ENCODE measurements at places on chromosomes 13 and 19.

DNA sequence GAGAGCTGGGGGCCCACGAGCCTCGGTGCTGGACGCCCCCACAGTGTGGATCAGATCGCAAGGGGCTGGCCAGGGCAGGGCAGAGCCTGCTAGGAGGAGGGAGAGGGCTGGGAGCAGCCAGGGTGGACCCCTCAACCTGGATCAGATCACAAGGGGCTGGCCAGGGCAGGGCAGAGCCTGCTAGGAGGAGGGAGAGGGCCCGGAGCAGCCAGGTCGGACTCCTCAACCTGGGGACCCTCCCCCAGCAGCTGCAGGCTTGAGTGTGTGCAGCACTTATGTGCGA lies 126.6 kb downstream of the KDM4B start:
- no peak for DNase-seq

DNA sequence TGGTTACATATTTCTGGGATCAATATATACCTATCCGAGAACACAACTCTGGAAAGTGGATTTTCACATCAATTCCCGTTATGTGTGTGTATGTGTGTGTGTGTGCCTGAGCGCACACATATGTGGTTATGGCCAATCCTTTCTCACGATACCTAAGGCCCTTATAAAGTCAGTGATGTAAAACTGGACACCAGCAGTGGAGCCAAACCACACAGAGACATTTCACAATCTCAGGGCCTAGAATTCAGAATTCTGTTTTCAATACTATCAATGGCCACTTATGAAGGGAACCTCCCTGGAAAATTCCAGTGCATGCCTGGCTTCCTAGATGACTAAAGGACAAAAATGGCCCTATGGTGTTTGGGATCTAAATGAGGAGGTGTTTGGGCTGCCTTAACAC lies 187.3 kb upstream of the UBL3 start:
- DNase-seq: no peak

DNA sequence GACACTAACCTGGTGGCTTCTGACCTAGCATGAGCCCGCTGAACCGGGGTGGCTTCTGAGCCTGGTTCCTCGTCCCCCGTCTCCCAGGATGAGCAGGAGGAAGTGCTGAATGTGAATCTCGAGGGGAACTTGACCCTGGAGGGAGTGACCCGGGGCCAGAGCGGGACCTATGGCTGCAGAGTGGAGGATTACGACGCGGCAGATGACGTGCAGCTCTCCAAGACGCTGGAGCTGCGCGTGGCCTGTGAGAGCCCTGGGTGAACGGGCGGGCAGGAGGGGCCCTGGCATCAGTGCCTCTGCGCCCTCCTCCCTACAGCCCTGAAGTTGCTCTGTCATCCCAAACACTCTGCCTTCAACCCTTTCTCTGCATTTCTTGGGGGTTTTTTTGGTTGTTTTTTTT lies 5.6 kb downstream of the BCAM start:
- DNase-seq: no peak

DNA sequence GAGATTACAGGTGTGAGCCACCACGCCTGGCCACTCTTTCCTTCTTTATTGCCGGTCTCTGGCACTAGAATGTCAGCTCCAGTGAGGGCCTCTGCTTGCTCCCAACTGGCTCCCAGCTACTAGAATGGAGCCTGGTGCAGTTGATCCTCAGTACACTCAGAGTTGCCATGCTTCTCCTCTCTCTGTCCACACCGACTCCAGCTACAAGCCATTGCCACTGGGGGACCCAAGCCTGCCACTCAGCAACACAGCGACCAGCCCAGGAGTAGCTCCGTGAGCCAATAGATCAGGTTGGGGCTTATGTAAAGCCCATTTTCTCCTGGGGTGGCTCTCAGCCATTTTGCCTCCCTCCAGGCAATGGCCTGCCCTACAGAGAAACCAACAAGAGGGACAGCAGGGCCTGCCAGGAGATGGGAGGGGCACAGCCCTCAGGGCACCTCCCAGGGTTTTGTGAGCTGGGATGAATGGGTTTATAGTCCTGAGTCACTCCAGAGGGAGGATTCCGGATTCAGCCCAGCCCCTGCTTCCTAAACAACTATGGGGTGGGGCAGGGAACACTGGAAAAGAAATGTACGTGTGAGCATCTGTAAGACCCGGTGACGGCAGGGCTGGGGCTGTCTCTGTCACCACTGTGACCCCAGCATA lies 36.5 kb downstream of the OPA3 start:
- DNase-seq: no peak

- DNase-seq: no peak
Observed at GRCh38 chr13:47798194-47798593, 202.9 kb downstream of the SUCLA2 start.

DNA sequence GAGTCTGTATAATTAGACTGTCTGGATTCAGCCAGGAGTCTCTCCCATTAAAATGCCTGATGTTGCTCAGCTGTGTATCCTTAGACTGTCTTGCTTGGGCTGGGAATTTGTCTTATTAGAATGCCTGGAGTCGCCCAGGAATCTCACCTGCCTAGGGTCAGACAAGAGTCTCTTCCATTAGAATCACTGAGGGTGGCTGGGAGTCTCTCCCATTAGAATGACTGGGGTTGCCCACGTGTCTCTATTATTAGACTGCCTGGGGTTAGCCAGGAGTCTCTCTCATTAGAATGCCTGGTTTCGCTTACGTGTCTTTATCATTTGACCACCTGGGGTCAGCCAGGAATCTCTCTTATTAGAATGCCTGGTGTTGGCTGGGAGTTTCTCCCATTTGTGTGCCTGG lies 1450.0 kb downstream of the UQCRFS1 start:
- no peak for DNase-seq

GRCh38 chr13:47039106-47039505 lies 142.3 kb upstream of the HTR2A start:
- no peak for DNase-seq

- no peak for DNase-seq
Observed at GRCh38 chr13:33375421-33375820, 89.9 kb upstream of the STARD13 start.

- no peak for DNase-seq
Observed at GRCh38 chr13:44763615-44764301, 187.6 kb upstream of the TSC22D1 start.

DNA sequence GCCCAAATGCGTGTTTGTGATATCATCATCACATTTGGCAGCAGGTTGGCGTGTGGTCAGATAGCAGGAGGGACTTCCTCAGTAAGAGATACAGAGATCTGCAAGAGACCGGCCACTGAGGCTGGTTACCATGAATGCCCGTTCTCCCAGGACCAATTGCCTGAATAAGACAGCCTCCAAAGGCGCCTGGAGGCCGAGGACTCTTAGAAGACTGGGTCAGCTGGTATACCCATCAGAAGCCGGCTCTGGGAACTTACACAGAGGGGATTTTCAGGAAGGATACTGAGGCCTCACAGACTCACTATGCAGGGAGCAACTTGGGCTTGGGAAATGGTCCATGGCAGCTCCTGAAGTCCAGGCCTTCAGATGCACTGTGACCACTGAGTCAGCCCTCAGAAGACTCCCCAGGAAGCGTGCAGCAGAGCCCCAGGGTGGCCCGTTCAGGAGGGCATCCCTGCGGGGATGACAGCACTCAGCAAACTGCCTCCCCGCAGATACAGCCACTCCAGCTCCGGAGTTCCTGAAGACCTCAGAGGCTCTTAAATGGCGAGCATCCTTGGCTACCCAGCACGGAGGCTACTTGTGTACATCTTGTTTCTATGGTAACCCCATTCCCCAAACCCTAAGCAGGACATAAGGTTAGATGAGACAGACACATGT lies 26.4 kb upstream of the VSTM2B start:
- DNase-seq: no peak

DNA sequence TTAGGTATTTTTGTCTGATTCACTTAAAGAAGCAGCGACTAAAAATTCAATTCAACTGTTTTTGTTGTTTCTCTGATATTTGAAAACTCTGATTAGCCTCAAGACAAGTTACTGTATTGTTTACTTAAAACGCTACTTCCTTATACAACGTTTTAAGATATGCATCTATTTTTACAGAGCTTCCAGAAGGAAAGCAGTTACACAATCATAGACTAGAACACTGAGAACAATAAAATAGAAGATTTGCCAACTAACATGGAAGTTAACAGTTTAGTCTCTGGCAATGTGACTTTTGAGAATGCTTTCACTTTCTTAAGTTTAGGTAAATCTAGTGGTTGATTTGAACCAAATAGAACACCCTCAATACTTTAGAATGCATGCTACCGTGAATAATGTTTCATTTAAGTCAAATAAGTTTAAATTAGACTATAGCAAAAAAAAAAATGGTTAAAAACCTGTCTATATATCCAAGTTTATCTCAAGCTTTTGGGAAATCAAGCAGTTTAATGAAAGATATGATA lies 614.8 kb downstream of the DACH1 start:
- no peak for DNase-seq

Data from cortex of kidney (tissue), 1 donor.